GM12865 (cell line): ENCODE measurements at places on chromosomes 12 and 14.

GRCh38 chr12:112381406-112381882 is 787 bp downstream of the HECTD4 start:
- peak; percentile 73 for DNase-seq

DNA sequence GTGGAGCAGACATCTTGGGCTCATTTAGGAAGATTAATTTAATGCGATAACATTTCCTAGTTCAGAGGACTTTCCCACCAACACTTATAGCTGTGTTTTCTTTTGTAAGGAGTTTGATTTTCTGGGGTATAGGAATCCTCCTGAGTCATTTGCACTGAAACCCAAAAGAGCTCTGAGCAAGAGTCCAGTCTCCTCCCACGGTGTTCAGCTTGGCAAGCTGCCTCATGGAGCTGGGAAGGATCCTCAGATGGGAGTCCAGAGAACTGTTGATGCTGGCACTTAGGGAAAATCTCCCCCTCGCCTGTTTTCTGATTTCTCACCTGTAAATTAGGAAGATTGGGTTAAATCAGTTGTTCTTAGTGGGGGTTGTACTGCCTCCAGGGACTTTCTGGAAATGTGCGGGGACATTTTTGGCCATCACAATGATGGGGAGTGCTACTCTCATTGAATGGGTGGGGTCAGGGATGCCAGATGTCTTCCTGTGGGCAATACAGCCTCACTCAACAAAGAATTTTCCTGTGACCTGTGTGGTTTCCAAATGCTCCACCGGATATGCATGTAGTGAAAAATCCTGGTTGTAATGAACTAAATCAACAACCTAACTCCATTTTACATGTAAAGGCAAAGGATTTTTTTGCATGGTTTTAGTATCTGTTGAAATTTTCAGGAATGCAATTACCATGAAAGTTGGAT is 150.6 kb downstream of the ADCK1 start:
- no peak for DNase-seq

GRCh38 chr12:66049538-66050282 is 80.8 kb downstream of the LLPH start:
- DNase-seq = no peak

DNA sequence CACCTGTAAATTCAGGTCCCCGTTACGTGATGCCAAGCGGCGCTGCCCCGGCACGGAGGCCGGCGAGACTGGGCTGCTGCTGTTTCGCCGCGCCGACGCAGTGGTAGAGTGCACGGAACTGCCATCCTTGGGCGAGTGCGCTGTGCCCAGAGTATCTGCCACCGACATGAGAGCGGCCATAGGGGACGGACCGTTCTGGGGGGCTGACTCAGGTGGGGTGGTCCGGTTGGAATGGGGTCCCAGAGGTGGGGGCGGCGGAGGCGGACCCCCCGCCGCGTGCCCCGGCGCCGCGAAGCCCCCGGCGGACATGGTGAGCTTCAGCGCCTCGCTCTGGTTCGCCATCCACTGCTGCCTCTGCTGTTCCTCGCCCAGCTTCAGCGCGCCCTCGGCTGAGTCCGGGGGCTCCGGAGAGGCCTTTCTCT is 2.8 kb downstream of the IRF2BPL start:
- DNase-seq = no peak

DNA sequence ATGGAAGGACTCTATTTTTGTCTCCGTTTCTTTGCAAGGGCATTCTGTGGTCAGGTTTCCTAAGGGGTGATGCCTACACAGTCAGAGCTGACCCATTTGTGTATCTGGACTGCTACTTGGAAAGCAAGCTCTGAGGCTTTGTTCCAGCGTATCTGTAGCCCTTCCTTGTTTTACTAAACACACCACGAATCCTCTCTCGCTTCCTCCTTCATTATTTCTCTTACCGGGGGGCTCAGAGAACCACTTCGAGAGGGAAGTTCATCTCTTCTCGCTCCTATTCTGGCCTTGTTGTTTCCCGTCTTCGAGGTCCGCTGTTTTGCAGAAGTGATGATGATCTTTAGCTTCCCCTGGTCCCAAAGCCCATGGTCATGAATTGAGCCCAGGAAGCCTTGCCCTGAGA is 164.7 kb downstream of the SSPN start:
- no peak for DNase-seq

DNA sequence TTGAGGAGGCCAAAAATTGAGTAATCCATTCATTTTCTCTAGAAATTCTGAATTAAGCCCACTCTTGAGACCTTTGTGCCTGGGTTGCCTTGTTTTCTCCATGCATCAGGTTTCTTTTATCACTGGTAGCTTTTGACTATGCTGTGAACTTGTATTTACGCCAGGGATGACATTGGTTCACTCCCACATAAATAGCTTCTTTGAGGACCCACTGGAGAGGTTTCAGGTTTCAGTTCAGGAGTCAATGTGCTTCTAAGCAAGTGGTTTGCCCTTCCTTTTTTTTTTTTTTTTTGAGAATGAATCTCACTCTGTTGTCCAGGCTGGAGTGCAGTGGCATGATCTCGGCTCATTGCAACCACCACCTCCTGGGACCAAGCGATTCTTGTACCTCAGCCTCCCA is 10.2 kb upstream of the SLC17A8 start:
- no peak for DNase-seq

DNA sequence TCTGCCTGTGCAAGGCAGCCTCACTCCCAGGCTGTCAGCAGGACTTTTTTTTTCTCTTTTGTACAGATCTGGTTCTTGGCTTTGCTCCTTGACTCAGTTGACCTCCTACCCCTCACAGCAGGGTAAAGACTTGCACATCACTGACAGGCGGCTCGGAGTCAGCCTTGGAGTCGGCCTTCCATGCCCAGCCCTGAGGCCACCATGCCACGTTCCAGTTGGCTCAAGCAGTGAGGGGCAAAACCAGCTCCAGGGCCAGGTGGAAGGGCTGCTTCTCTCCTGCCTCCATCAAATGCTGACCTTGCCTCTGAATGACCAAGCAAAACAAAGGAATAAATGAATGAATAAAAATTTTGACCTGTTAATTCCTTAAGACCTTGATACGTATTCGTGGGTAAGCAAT is 27.6 kb downstream of the JAG2 start:
- DNase-seq = no peak

GRCh38 chr12:118781692-118782091 is 199.6 kb upstream of the SRRM4 start:
- DNase-seq = no peak

- DNase-seq = no peak
Measured at GRCh38 chr14:68174446-68174845, 354.9 kb downstream of the RAD51B start.

DNA sequence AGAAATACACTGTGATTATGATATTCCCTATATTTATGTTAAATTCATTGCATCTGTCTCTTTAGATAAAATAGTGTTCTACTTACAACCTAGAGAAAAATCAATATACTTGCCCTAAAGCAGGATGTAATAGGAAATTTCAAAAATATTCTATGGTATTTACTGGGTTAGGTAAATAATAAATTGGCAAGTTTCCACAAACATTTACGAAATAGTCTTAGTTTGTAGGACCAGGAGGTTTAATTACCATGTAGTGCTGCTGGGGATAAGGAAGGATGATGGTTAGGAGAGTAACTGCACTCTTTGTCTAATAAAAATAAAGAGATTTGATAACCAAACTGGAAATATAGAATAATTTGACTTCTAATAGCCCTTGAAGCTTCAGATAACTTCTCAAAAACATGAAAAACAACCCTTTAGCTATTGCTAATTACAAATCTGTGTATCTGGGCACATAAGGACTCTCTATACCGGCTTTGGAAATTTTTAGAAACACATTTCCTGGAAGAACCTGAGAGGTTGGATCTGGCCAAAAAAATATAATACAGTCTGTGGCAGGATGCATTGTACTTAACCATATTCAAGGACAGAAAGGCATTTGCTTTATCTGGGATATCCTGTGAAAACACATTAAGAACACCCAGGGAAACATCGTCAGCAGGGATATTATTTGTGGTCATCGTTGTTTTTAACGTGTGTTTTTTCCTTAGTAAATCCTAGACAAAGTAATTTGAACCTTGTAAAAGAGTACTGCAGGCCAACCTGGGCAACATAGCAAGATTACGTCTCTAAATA is 36.7 kb upstream of the TMCC3 start:
- no peak for DNase-seq

- DNase-seq = no peak
Measured at GRCh38 chr14:29906256-29906870, 21.3 kb downstream of the PRKD1 start.

- DNase-seq = no peak
Measured at GRCh38 chr12:84058136-84058535, 854.5 kb downstream of the SLC6A15 start.

DNA sequence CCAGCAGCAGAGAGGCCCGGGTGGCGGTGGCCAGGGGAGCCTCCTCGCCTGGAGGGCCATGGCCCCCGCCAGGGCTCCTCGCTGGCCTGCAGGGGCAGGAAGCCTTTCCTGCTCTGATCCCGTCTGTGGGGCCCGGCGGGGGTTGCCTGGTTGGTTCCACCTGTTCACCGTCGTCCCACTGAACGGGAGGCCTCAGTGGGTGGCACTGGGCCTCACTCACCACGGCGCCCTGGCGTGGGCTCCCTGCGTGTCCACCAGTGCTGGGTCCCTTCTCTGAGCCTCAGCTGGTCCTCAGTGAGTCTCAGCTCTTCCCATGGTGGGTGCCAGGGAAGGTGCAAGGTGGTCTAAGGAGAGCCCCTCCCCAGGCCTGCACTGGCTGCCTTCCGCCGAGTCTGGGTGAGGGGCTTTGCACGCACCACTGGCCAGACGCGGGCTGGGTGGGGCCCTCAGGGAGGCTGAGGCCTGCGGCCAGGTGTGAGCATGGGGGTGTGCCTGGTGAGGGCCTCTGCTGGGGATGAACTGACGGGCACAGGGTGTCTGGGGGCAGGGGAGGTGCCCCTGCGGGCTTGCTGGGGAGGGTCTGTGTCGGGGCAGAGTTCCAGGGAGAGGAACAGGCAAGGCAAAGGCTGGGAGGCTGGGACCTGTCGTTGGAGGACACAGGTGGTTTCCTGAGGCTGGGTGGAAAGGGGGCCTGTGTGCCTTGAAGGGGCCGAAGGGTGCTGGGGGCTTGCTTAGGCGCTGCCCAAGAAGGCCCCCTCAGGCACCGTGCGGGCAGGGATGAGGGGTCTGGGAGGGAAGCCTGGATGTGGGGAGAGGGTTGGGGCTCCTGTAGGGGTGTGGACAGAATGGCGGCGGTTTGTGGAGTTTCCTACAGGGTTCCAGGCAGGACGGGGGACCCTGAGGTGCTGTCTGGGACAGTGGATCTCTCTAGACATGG is 339.8 kb downstream of the TMEM121 start:
- DNase-seq = no peak

DNA sequence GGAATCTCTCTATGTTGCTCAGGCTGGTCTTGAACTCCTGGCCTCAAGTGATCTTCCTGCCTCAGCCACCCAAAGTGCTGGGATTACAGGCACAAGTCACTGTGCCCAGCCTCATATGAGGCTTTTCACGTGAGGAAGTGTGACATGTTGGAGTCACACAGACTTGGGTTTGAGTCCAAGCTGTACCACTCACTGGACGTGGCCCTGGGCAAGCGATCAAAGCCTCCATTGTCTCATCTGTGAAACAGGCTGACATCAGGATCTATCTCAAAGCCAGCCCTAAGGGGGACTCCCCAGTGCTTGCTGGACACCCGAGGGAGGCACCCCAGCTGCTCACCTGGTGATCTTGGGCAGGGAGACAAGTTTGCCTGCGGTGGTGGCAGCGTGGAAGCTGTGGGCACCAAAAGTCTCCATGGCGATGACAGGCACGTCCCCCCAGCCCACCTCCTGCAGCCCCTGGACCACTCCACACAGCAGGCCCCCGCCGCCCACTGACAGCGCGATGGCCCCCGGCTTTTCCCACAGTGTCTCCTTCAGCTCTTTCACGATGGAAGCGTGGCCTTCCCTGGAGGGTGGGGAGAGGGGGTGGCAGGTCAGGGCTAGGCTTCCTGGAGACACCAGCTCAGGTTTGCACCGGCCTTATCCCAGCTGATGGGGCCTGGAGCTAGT is 6.7 kb downstream of the SDS start:
- no peak for DNase-seq

- no peak for DNase-seq
Measured at GRCh38 chr14:82126006-82126405, 592.4 kb upstream of the SEL1L start.

- DNase-seq = peak; percentile 56
Measured at GRCh38 chr12:68538726-68539614, 71.7 kb upstream of the RAP1B start.

- DNase-seq = peak; percentile 48
Measured at GRCh38 chr12:45726603-45727300, 2.8 kb upstream of the ARID2 start.

GRCh38 chr12:67025543-67026114 is 243.5 kb upstream of the CAND1 start:
- peak; percentile 47 for DNase-seq

DNA sequence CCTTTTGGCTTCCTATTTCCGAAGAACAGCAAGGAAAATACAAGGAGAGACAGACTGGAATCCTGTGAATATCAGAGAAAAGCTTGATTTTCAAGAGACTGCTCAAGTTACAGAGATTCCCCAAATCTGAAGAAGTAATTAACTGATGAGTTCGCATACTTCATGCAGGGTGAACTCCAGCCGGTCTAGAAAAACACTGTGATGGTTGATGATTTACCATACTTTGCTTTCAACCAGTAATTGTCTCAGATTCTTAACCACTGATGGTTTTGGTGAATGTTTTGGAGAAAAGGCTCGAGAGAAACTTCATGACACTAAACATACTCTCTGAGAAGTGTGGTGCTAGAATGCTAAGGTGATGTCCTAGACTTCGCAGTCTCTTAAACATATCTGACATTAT is 4.4 kb upstream of the PLXNC1 start:
- DNase-seq = no peak

- DNase-seq = peak; percentile 54
Measured at GRCh38 chr14:51157012-51157411, 62.1 kb upstream of the TRIM9 start.

DNA sequence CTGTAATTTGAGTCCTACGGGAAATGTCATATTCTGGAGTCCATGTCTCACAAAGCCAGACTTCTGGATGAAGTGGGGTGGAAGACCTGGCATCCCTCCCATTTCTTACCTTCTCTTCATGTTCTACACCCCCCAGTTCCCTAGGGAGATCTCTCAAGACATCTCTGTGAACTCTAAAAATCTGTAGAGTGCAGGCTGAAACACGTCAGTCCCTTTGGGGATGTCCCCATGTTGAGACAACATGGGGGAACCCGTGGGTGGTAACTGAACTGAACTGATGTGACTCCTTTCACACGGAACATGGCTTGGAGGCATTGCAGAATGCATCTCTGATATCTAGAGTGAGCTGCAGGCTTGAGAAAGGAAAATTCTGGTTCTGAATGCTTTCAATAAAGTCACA is 15.2 kb downstream of the SERPINA12 start:
- peak; percentile 40 for DNase-seq

GRCh38 chr14:32571995-32572866 is 243.1 kb downstream of the AKAP6 start:
- DNase-seq = peak; percentile 7

DNA sequence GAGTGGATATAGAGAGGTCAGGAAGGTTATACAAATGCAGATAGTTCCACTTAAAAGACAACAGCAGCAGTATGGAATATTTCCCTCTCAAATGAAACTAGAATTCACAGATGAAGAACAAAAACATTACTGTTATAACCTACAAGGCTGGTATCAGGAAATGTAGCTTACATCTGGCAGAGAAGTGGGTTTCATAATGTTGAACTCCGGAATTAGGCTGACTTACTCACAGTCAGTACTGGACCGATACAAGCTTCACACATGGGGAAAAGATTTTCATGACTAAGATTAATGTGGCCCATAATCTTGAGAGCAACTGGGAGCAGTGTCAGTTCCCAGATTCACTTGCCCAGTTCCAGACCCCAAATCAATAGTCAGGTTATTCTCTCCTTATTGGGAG is 353.9 kb downstream of the DUSP6 start:
- DNase-seq = no peak

GRCh38 chr14:54267172-54267571 is 129.6 kb upstream of the CDKN3 start:
- DNase-seq = peak; percentile 80
